Forelimb muscle (tissue), 1 donor: ENCODE measurements at places on chromosomes 11 and 22. TPM values are rescaled to one million over a fixed set of nuclear protein-coding genes. Genes with fewer than 3 reads are reported as not detected.

The KCTD14 gene
- polyA plus RNA-seq: 1.0 TPM

The RIMBP3C gene
- 0.35 TPM for polyA plus RNA-seq

GRCh38 chr22:40240160-40240559, 62.4 kb downstream of the TNRC6B start:
- DNase-seq: no peak

GRCh38 chr11:33158596-33159275, 2.5 kb downstream of the CSTF3 start:
- DNase-seq: no peak

DNA sequence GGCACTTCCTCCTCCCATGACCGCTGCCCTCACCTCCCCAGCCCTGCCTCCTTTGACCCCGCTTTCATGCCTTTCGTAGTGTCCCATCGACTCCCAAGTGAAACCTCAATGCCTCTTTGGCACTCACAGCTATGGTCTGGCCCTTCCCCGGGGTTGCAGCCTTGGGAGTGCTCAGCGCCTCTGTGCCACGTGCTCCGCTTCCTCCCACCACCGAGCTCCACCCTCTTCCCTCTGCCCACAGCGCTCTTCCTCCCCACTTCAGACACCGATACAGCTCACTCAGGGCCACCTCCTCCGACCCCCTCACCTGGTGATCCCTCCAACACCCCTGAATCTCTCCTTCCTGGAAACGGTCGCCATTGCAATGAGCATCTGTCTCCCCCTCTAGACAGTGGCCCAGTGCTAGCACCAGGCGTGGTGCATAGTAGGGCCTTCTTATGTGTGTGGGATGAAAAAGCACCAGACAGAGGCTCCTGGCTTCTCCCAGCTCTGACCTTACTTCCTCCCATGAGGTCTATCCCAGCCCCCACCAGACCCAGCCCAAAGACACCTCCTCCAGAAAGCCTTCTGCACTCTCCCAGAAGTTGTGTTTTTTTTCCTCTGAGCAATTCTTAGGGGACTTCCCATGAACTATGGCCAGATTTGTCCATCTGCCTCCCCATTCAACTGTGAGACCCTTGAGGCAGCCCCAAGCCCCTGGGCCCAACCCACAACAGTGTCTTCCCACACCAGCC, 16.4 kb upstream of the SCGB1A1 start:
- no peak for DNase-seq

GRCh38 chr11:61671527-61671926, 8.7 kb upstream of the DAGLA start:
- DNase-seq: no peak
